ENCODE measurements at places on chromosomes 6 and 20.

GRCh38 chr20:57794036-57794435 is 84.2 kb upstream of the PMEPA1 start:
- DNase-seq = no peak

DNA sequence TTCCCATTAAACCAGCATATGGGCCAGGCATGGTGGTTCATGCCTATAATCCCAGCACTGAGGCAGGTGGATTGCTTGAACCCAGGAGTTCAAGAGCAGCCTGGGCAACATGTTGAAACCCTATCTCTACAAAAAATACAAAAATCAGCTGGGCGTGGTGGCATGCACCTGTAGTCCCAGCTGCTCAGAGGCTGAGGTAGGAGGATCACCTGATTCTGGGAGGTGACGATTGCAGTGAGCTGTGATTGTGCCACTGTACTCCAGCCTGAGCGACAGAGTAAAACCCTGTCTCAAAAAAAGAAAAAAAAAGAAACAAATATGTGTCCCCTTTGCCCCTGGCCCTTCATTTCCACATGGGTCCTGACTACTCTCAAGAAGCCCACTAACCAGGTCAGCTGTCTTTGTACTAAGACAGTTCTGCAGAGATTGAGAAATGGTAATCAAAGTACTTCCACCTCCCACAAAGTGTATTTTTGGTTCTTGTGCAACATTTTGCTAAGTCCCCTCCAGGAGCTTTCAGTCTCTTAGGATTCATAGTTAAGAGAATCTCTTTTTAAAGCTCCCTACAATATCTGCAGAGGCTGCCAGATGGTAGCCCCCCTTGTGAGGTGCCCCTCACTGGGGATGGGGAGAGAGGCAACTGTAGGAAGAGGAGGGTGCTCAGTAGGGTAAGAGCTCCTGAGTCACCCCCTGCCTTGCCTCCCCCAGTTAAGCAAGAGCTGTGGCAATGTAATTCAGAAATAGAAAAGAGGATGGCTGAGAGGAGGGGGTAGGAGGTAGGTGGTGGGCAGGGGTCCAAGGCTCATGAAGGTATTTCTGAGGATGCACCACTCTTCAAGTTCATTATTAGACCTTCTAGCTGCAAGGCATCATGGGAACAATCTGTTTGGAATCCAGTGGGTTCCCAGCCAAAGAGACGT is 16.5 kb upstream of the WFDC2 start:
- no peak for DNase-seq

- DNase-seq = no peak
These were observed 141.9 kb upstream of the SNX9 start for GRCh38 chr6:157681041-157681650.

DNA sequence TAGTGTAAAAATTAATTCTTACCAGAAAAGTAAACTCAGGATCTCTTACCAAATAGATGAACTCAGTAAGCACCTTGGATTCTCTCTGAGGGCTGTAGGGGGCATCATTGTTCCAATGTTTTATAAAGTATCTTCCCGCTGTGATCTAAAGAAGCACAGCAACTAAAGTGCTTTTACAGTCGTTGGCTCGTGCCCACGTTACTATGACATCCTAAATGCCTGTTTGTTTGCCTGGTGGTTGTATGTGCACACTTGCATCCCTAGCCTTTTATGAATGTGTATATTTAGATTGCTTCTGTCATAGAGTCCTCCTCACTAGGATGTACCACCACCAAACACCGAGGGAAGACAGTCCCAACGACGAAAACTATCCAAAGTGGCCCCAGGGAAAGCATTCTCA is 34.5 kb downstream of the SLX4IP start:
- DNase-seq = peak; percentile 50

GRCh38 chr6:109008537-109009235 is 86.0 kb downstream of the SESN1 start:
- no peak for DNase-seq

GRCh38 chr6:2739335-2739734 is 11.4 kb downstream of the MYLK4 start:
- no peak for DNase-seq

- DNase-seq = no peak
These were observed 91.1 kb downstream of the MTFR2 start for GRCh38 chr6:136158971-136159370.

DNA sequence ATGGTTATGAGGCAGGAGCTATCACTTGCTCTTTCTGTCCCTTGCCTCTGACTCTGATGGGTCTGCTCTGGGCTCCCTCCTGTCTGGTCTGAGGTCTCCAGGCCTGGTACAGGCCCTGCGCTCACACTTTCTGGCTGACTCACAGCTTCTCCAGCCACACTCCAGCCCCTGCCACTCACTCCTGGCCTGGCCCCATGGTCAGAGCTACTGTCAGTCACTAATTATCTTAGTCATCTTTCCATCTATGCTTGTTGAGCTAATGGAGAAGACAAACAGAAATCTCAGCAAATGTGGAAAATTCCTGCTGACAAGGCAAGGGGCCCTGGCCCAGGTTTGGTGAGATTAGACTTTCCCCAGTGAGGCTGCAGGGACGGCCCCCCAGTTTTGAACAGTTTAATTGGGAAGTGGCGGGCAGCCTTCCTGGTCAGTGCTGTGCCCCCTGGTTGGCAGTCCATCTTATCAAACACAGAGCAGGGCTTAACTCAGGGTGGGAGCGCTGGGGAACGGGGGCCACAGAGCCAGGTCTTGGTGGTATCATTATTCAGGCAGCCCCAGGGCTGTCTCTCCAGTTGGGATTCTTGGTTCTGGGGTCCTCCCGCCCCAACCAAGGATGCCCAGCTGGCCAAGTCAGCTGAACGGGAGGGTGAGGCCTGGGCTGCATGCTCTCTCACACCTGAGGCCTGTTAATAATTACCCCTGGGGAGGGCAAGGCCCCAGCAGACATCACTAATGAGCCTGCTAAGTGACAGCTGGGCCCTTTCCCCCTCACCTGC is 63.4 kb downstream of the VEGFA start:
- no peak for DNase-seq

GRCh38 chr6:117840541-117840983 is 66.5 kb upstream of the SLC35F1 start:
- DNase-seq = no peak

DNA sequence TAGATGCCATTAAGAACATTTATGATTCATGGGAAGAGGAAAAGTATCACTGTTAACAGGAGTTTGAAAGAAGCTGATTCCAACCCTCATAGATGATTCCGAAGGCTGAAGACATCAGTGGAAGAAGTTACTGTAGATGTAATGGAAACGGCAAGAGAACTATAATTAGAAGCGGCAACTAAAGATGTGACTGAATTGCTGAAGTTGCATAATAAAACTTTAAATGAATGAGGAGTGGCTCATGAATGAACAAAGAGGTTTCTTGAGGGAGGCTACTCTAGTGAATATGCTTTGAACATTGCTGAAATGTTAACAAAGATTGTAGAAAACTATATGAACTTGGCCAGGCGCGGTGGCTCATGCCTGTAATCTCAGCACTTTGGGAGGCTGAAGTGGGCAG is 84.1 kb downstream of the PHIP start:
- DNase-seq = no peak

- no peak for DNase-seq
These were observed 44.6 kb upstream of the AGPAT4 start for GRCh38 chr6:161318456-161318855.

GRCh38 chr6:82979657-82980056 is 86.0 kb downstream of the UBE3D start:
- no peak for DNase-seq

- DNase-seq = no peak
These were observed 13.6 kb upstream of the GMDS start for GRCh38 chr6:2259002-2259494.

DNA sequence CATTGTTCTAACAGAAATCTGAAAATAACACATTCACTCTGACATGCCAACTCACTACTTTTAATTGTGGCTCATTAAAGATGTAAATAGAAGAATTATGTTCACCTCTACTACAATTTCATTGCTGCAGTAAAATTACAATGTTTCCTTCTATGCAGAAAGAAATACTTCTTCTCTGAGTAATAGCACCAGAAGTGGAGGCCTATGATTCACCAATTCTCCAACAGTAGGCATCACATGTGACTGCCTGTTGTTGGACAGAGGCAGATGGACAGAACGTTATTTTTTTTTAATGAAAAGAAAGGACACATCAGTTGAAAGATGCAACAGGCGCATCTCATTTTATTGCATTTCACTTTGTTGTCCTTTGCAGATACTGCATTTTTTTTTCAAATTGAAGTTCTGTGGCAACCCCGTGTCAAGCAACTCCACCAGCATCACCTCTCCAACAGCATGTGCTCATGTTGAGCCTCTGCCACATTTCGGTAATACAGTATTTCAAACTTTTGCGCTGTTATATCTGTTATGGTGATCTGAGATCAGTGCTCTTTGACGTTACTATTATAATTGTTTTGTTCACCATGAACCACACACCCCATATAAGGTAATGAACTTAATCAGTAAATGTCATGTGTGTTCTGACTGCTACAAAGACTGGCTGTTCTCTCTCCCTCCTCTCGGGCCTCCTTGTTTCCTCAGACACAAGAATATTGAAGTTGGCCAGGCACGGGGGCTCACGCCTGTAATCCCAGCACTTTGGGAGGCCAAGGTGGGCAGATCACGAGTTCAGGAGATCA is 121.4 kb downstream of the ATXN1 start:
- DNase-seq = peak; percentile 48

Data from fibroblast of skin of left biceps (primary cell).